ENCODE measurements at places on chromosomes 12 and 14.

DNA sequence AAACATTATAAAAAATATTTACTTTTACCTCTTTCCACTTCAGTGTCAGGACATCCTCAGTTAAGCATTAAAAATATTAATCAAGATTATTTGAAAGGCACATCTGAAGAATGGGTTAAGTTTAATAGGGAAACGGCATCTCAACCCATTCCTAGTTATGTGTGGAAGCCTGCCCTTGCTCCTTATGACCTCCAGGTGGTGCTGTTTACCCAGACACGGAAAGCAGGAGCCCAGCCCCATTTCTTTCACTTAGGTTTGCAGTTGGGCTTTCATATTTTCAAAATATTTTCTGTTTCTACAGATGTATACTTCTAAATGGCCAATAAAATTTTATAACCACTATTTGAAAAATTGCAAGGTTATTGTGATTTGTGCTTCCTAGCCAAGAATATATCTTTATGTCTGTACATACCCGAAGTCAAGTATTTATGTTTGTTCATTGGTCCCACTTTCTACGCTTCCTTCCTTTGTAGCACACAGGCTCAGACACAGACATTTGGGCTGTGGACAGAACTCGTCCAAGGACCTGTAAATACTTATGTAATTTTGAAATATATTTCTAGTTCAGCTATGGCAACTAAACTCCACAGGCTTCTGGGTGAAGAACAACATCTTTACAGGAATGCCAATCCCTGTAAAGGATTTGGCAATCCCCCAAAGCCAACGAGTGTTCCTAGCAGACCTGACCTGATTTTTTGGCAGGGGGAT is 247.1 kb downstream of the AKAP6 start:
- no peak for DNase-seq

GRCh38 chr12:64753427-64753826 is 5.8 kb downstream of the GNS start:
- DNase-seq = no peak

- DNase-seq = no peak
Measured at GRCh38 chr12:122846622-122847515, 11.6 kb downstream of the HIP1R start.

DNA sequence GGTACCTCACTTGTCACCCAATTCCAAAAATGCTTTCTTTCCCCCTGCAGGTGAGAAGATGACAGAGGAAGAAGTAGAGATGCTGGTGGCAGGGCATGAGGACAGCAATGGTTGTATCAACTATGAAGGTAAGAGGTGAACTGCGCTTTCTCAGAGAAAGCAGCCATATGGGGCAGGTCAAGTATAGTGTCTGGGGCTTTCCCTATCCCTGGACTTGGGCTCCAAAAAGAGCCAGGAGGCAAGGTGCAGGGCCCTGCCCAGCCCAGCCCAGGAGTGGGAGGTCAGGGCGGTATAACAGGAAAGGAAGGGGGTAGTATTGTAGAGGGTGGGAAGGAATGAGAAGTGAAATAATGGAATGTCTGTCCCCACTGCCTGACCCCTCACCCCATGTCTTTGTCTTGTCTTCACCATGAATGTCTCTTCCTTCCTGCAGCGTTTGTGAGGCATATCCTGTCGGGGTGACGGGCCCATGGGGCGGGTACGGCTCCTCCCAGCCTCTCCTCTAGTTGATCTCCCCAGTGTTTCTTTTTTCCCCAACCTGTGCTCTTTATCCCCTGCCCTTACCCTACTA is 2.1 kb downstream of the MYL6 start:
- DNase-seq = peak; percentile 16

GRCh38 chr14:50447461-50447860 is 50.8 kb upstream of the CDKL1 start:
- DNase-seq = no peak

GRCh38 chr12:11648514-11649412 is 711 bp upstream of the ETV6 start:
- DNase-seq = peak; percentile 53

- no peak for DNase-seq
Measured at GRCh38 chr12:85711735-85712390, 124.3 kb downstream of the RASSF9 start.

DNA sequence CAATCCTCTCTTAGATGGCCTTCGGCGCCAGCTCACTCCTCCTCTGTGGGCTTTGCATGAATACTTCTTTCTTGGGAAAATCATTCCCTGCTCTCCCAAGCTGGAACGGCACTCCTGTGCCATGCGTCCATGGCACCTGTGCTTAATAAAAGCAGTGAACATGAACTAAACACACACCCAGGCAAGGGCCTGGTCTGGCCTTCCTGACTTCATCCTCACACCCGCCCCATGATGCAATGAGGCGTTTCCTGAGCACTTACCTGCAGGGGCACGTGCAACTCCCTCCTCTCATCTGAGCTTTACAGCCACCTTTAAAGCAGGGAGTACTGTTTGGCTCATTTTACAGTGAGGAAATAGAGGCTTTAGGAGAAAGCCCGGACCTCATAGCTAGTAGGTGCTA is 219.8 kb downstream of the SLC41A2 start:
- no peak for DNase-seq

Measured in stimulated activated CD8-positive, alpha-beta memory T cell treated with anti-CD3 and anti-CD28 coated beads, Interleukin-15, amount 100 ng/mL, for 4 hours (primary cell).